Left kidney (tissue), 8 donors: ENCODE measurements at places on chromosomes 6 and 20. TPM values are rescaled to one million over a fixed set of nuclear protein-coding genes. Genes with fewer than 3 reads are reported as not detected.

DNA sequence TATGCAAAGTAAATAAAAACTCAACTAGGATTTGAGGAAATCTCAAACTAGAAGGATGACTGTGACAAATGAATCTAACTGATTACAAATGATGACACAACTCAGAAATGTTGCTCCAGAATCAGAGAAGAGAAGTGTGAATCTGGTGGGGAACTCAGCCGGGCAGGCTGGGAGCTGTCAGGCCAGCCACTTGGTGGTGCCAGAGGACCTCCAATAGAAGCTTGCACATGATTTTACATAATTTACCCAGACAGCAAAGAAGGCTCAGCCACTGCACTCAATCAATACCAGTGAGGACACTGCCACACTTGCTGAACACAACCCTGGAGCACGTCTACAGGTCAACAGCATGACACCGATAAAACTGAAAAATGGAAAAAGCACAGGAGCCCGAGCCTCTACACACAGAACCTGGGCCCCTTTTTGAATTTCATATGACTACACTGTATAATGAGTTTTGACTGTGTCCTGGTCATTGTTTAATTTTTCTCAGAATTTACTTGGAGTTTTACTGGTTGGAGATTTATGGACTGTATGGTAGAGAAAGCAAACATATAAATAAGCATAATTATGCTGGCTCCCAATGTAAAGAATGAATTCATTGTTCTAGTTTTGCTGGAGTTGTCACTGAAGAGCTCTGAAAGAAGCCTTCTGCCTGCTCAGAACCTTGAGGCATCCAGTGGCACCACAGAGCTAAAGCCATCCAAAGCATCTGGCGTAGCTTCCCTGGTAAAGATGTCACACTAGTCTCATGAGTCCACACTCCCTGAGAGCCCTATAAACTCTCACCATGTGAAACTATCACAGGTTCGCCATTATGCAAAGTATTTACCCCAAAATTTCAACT lies 296.5 kb downstream of the THBS2 start:
- DNase-seq = no peak

DNA sequence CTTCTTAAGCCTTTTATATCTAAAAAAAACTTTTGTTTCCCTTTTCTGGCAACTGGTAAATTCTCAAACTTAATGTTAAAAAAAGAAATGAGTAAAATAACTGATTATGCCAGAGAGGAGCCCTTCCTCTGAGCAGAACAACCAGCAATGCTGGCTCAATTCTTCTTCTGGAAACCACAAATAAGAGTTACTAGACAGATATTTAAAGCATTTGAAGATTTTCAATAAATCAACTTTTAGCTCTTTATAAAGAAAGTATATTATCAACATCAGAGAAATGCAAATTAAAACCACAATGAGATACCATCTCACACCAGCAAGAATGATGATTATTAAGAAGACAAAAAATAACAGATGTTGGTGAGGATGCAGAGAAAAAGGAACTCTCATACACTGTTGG lies 61.1 kb upstream of the TCF21 start:
- DNase-seq = no peak

DNA sequence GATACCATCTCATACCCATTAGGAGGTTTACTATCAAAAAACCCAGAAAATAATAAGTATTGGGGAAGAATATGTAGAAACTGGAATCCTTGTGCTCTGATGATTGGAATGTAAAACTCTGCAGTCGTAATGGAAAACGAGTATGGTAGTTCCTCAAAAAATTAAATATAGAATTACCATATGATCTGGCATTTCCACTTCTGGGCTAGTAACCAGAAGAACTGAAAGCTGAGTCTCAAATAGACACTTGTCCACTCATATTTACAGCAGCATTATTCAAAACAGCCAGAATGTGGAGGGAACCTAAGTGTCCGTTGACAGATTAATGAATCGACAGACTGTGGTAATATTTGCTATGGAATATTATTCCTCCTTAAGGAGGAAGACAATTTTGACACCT lies 44.3 kb downstream of the FOXC1 start:
- no peak for DNase-seq

DNA sequence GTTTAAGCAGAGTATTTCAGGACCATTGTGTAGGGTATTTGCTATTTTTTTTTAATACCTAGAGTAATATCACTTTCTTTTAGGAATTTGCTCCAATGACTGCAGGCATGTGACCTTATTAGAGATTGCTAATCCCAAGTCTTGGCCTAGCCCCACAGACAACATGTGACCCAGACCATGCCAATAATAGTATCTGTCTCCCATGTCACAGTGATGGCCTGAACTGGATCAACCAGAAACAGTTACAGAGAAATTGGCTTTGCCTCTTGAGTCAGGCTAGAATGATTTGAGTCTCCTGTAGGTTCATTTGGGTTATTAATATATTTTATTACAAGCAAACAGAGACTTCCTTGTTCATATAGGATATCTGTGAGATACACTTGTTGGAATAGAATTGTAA lies 116.8 kb downstream of the DNAH8 start:
- no peak for DNase-seq

GRCh38 chr6:73985891-73986290 lies 289.9 kb downstream of the CD109 start:
- DNase-seq = no peak

- peak; percentile 60 for DNase-seq
Observed at GRCh38 chr6:7051780-7052442, 55.9 kb upstream of the RREB1 start.

- DNase-seq = no peak
Observed at GRCh38 chr6:9638861-9639260, 776.0 kb downstream of the TFAP2A start.

DNA sequence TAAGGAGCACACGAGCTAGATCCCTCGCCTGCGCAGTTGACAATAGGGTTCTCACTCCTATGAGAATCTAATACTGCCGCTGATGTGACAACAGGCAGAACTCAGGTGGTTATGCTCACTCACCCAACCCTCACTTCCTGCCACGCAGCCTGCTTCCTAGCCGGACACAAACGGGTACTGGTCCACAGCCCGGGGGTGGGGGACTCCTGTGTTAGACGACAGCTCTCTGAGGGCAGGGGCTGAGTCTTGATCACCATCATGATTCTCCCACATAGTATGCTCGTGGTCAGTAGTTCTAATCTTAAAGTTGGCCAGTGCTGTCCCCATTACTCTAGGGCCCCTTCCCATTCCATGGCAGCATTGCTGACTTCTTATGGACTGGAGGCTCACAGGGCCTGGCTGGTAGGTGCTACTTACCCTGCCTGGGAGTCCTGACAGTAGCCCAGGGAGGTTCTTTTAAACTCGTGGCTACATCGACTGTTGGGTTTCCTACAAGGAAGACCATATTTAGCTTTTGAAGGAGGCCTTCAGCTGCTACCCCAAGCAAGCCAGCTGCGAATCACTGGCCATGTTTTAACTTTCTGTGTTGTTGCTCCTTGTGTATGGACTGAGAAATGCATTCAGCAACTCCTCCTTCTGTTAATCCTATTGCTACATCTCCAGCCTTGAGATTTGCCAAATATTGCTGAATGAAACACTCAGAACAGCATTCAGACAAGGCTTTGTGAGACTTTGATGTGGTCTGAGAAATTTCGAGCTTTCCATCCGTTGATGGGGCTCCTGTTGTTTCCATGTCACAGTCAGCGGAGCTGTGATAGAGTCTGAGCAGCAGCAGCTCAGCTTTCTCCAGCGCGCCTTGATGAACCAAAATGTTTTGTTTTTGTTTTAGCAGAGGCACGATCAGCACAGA lies 300.3 kb downstream of the NRN1 start:
- no peak for DNase-seq

- peak; percentile 77 for DNase-seq
Observed at GRCh38 chr6:5174244-5174643, 86.5 kb downstream of the LYRM4 start.

DNA sequence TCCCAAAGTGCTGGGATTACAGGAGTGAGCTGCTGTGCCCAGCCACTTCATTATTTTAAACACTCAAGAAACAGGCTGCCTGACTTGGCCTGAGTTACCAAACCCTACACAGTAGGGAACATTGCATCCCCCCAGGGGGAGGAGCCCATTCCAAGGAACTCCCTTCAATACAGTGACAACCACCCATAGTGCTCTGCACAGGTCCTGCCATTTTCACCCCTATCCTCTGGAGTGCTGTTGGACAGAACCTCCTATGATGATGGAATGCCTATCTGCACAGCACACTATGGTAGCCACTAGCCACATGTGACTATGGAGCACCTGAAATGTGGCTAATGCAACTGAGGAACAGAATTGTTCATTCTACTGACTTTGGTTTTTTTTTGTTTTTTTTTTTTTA lies 11.7 kb downstream of the ACOT8 start:
- no peak for DNase-seq

Gene CYP39A1
- 6.8 TPM for polyA plus RNA-seq

Gene CST2
- polyA plus RNA-seq = not detected

Gene PCMTD2
- 211 TPM for polyA plus RNA-seq

Gene JPH2
- 1.4 TPM for polyA plus RNA-seq

Gene PPP1R3G
- 1.8 TPM for polyA plus RNA-seq
